Breast epithelium (tissue), 4 donors: ENCODE measurements at places on chromosomes 7 and 10. TPM values are rescaled to one million over a fixed set of nuclear protein-coding genes. Genes with fewer than 3 reads are reported as not detected.

Gene SFRP5
- 0.29 TPM for total RNA-seq

Gene CNNM1
- 0.88 TPM for total RNA-seq

Gene ANKRD2
- total RNA-seq, result not detected

Gene SCART1
- 3.7 TPM for total RNA-seq

Gene SNCG
- total RNA-seq, result 53.7 TPM

DNA sequence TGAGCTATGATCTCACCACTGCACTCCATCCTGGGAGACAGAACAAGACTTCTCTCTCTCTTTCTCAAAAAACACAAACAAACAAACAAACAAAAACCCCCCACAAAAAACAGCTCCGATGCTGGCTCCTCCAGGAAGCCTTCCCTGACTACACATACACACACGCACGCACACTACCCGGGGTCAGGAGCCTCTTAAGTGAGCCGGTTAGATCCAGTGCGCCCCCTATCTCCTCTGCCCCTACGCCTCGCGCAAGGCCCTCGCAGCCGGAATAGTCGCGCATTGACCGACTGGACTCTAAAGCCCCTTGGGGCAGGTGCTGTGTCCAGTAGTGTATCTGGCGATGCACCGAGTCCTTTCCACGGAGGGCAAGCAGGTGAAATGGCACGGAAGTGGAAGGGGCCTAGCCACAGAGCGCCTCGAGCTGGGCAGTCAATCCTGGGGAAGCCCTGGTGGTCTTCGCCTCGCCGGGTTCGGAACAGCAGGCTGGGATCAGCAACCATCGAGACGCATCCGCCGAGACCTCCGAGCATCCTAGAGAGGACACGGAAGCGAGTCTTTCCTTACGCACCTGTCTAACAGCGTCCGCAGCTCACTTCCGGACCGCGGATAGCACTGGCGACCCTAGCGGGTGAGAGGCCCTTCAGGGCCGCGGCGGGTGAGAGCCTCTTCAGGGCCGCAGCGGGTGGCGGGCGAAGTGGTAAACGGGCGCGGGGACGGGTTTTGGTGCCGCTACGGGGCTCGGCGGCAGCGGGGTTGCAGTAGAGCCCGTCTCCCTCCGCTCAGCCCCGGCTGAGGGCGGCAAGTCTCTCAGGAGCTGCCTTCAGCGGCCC lies at the start of gene ZSCAN25:
TSS of gene ZSCAN25 (plus strand) at position 588 of the 833 bp plus-strand sequence. CDS start 2,661 bp downstream, outside the sequence.
- H3K4me3 ChIP-seq, result peak within 1 kb of the TSS; percentile 98
- peaks cover 5% of the 10 kb centered on the region for H3K36me3 ChIP-seq
- peak; percentile 75 for DNase-seq

DNA sequence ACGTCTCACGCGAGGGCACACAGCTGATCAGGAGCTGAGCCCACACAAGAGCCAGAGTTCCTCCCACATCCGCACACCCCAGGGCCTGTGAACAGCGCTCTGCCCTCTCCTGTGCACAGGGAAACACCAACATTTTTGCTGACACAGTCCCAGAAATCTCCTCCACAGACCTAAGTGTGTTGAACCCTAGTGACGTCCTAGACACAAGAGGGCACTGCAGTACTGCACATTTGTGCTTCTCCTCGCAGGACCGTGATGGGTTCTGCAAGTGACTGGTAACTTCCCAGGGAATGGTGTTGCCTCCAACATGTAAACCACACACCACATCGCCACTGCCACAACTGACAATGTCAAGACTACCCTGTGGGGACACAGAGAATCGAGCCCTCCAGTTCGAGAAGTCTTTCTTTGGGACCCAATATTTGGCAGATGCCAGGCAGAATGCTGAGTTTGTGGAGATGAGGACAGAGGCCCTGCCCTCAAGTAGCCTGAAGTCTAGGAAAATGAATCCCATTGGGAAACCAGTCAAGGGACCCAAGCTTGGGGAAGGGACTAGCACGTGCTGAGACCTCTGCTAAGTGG lies 170.3 kb downstream of the PAXIP1 start:
- H3K27me3 ChIP-seq, result no peaks in the 10 kb centered on the region
- H3K36me3 ChIP-seq, result no peaks in the 10 kb centered on the region
- no peak overlapping the region for H3K4me3 ChIP-seq
- H3K27ac ChIP-seq, result no peak overlapping the region
- H3K4me1 ChIP-seq, result no peaks in the 10 kb centered on the region
- DNase-seq, result no peak

DNA sequence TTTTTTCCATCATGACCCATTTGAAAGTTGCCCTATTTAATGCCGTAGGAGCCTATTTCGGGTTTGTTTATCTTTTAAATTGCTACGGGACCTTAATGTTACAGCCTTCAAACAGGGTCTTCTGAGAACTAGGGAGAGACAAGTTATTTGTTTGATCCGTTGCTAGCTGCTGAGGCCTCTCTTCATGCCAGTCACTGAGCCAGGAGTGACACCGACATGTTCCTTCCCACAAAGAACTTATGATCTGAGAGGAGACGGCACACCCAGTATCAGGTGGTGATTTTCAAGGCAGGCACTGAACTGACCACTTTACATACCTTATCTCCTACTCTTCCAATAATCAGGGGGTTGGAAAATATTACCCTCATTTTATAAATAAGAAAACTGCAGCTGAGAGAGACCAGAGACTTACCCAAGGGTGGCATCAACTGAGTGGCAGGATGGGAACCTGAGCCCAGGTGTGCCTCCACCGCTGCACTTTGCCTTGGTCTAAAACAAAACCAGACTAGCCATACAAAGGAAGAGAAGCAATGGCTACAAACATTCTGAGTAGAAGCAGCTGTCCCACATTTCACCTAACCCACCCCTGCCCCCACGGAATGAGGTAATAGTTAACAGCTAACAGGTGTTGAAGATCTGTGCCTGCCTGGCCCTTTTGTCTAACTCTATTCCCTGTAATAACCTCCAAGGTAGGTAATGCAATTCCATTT lies 40.5 kb downstream of the PPP1R3C start:
- no peaks in the 10 kb centered on the region for H3K4me1 ChIP-seq
- DNase-seq, result no peak
- H3K27me3 ChIP-seq, result no peaks in the 10 kb centered on the region
- H3K4me3 ChIP-seq, result no peak overlapping the region
- H3K27ac ChIP-seq, result peak overlapping the region; percentile 48

DNA sequence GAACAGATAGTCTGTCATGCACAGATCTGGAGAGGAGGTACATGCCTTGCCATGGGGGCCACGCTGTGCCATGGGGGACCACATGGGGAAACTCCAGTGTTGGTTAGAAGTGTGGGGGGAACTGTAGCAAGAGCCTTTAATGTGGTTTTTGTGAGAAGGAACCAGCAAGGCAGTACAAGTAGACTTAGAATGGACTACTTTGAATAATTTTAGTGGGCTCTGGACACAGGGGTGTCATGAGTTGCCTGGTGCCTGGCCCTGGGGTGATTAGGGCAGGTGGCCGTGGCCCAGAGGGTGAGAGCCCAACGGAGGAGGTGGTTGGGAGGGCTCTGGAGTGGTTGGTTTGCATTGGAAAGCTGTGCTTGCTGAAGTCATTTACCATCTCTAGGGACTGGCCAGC lies 77.2 kb downstream of the CXCL12 start:
- no peaks in the 10 kb centered on the region for H3K36me3 ChIP-seq
- no peaks in the 10 kb centered on the region for H3K27me3 ChIP-seq
- H3K4me3 ChIP-seq, result no peak overlapping the region
- no peak overlapping the region for H3K27ac ChIP-seq
- no peak for DNase-seq

- DNase-seq, result no peak
- no peaks in the 10 kb centered on the region for H3K27me3 ChIP-seq
- H3K27ac ChIP-seq, result peak overlapping the region; percentile 54
- H3K36me3 ChIP-seq, result no peaks in the 10 kb centered on the region
- no peak overlapping the region for H3K4me3 ChIP-seq
Observed at GRCh38 chr10:59865101-59865500, 41.3 kb downstream of the CCDC6 start.

GRCh38 chr7:149422914-149423301 lies 38.0 kb downstream of the ZNF777 start:
- no peaks in the 10 kb centered on the region for H3K27me3 ChIP-seq
- no peak for DNase-seq
- H3K27ac ChIP-seq, result no peak overlapping the region
- H3K4me3 ChIP-seq, result peak overlapping the region; percentile 34

- H3K4me1 ChIP-seq, result no peaks in the 10 kb centered on the region
- DNase-seq, result no peak
- H3K27me3 ChIP-seq, result no peaks in the 10 kb centered on the region
Observed at GRCh38 chr10:5416981-5417380, 4.6 kb downstream of the NET1 start.

GRCh38 chr7:1659696-1660095 lies 10.4 kb upstream of the ELFN1 start:
- no peak for DNase-seq
- H3K36me3 ChIP-seq, result no peaks in the 10 kb centered on the region
- peaks cover 6% of the 10 kb centered on the region for H3K4me1 ChIP-seq
- no peak overlapping the region for H3K27ac ChIP-seq
- H3K4me3 ChIP-seq, result no peak overlapping the region

DNA sequence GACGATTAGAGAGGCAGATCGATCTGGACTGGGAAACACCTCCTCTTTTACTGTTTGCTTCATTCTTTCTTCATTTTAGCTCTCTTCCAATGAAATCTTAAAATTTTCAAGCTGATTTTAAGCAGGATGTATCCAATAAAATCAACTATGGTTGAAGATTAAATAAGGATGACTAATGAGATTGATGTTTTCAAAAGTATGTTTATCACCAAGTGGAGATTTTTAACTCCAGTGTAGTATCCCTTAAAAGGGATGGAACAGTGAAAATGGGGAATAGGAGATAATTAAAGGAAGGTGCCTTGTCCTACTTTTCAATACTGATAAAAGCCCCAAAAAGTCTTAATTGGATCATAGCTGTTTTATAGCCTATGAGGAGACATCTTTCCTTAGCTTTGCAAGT lies 11.6 kb upstream of the LIPF start:
- no peaks in the 10 kb centered on the region for H3K27me3 ChIP-seq
- no peak overlapping the region for H3K4me3 ChIP-seq
- no peaks in the 10 kb centered on the region for H3K36me3 ChIP-seq
- no peak overlapping the region for H3K27ac ChIP-seq

- H3K4me1 ChIP-seq, result no peaks in the 10 kb centered on the region
- no peak for DNase-seq
- no peaks in the 10 kb centered on the region for H3K36me3 ChIP-seq
- H3K27me3 ChIP-seq, result no peaks in the 10 kb centered on the region
Observed at GRCh38 chr7:106493041-106493731, 167.8 kb downstream of the CCDC71L start.

GRCh38 chr7:101306307-101306706 lies 15.3 kb downstream of the IFT22 start:
- no peak overlapping the region for H3K27ac ChIP-seq
- H3K27me3 ChIP-seq, result peaks cover 6% of the 10 kb centered on the region
- no peak for DNase-seq

GRCh38 chr7:79312022-79312421 lies 141.4 kb downstream of the MAGI2 start:
- no peaks in the 10 kb centered on the region for H3K27me3 ChIP-seq
- no peak overlapping the region for H3K4me3 ChIP-seq
- DNase-seq, result no peak
- no peaks in the 10 kb centered on the region for H3K4me1 ChIP-seq
- H3K27ac ChIP-seq, result no peak overlapping the region
- no peaks in the 10 kb centered on the region for H3K36me3 ChIP-seq

GRCh38 chr7:96400518-96400917 lies 78.6 kb upstream of the SLC25A13 start:
- H3K4me3 ChIP-seq, result no peak overlapping the region
- H3K4me1 ChIP-seq, result no peaks in the 10 kb centered on the region
- DNase-seq, result no peak
- no peaks in the 10 kb centered on the region for H3K27me3 ChIP-seq
- no peaks in the 10 kb centered on the region for H3K36me3 ChIP-seq

GRCh38 chr7:36851382-36851781 lies 127.1 kb upstream of the AOAH start:
- no peaks in the 10 kb centered on the region for H3K4me1 ChIP-seq
- H3K4me3 ChIP-seq, result no peak overlapping the region
- no peaks in the 10 kb centered on the region for H3K27me3 ChIP-seq
- DNase-seq, result no peak
- no peak overlapping the region for H3K27ac ChIP-seq

GRCh38 chr10:119516381-119517234 lies 25.9 kb downstream of the RGS10 start:
- no peaks in the 10 kb centered on the region for H3K27me3 ChIP-seq
- no peak overlapping the region for H3K4me3 ChIP-seq
- H3K27ac ChIP-seq, result peak overlapping the region; percentile 33
- no peaks in the 10 kb centered on the region for H3K4me1 ChIP-seq

GRCh38 chr7:155255071-155255470 lies 42.6 kb upstream of the INSIG1 start:
- no peaks in the 10 kb centered on the region for H3K36me3 ChIP-seq
- DNase-seq, result no peak
- no peaks in the 10 kb centered on the region for H3K4me1 ChIP-seq
- H3K27ac ChIP-seq, result no peak overlapping the region

DNA sequence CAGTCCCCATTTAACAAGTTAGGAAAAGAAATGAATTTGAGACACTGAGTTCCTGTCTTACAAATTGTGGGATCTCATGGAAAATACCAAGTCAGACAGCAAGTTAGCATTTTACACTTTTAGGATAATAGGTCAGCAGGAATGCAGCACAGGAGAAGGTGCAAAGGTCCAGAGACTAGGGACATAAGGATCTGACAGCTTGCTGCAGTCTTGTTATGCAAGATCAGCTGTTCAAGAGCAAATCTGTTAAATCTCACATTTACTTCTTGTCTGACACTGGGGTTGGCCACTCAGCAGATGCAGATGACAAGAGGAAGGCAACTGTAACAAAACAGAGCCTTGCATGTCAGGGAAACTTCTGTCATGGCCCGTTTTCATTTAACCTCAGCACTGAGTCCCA lies 239.6 kb downstream of the PHF14 start:
- H3K4me1 ChIP-seq, result no peaks in the 10 kb centered on the region
- H3K27me3 ChIP-seq, result no peaks in the 10 kb centered on the region
- H3K27ac ChIP-seq, result no peak overlapping the region
- no peaks in the 10 kb centered on the region for H3K36me3 ChIP-seq
- DNase-seq, result no peak

GRCh38 chr7:96144260-96144526 lies 177.7 kb downstream of the SLC25A13 start:
- H3K36me3 ChIP-seq, result no peaks in the 10 kb centered on the region
- no peaks in the 10 kb centered on the region for H3K4me1 ChIP-seq
- H3K27me3 ChIP-seq, result no peaks in the 10 kb centered on the region
- H3K27ac ChIP-seq, result no peak overlapping the region
- no peak overlapping the region for H3K4me3 ChIP-seq
- no peak for DNase-seq

DNA sequence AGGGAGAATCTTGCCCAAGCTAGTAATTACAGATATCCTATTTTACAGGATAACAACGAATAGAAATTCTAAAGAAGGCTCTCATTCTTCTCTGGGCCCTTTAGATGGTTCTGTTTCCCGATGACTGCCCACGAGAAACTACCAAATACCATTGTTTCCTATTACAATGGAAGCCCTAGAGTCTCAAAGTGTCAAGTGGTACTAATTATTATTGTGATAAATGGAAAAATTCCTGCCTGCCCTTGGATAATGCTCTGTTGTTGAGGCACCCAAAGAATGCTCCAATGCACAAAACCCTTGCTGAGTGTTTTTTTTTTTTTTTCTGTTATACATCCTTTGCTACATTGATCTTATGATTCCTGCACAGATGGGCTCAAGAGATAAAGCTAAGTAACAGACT lies 504.5 kb downstream of the XPNPEP1 start:
- H3K4me3 ChIP-seq, result no peak overlapping the region
- no peak overlapping the region for H3K27ac ChIP-seq
- H3K4me1 ChIP-seq, result no peaks in the 10 kb centered on the region
- H3K27me3 ChIP-seq, result no peaks in the 10 kb centered on the region
- DNase-seq, result no peak
